Non-pigmented ciliary epithelial cell (primary cell): ENCODE measurements at places on chromosomes 5 and 9.

GRCh38 chr9:80158131-80158530 is 586.4 kb downstream of the TLE4 start:
- DNase-seq: no peak

- DNase-seq: no peak
Measured at GRCh38 chr5:103259705-103260355, 1.3 kb downstream of the MACIR start.

DNA sequence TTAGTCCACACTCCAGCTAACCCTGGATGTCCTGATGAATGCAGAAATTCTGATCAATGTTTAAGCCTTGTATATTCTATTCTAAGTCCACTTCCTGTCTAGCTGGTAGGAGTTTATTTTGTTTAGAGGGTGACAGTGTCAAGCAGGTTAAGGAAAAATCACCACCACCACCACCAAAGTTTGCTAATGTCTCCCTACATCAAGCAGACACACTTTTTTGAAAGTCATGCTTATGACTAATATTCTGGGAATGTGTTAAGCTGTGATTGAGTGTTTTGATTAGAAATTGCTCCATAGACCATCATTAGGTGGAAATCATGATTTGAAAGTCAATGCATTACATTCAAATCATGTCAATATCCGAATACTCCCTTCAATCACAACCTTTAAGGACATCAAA is 1530.1 kb downstream of the MAT2B start:
- no peak for DNase-seq

DNA sequence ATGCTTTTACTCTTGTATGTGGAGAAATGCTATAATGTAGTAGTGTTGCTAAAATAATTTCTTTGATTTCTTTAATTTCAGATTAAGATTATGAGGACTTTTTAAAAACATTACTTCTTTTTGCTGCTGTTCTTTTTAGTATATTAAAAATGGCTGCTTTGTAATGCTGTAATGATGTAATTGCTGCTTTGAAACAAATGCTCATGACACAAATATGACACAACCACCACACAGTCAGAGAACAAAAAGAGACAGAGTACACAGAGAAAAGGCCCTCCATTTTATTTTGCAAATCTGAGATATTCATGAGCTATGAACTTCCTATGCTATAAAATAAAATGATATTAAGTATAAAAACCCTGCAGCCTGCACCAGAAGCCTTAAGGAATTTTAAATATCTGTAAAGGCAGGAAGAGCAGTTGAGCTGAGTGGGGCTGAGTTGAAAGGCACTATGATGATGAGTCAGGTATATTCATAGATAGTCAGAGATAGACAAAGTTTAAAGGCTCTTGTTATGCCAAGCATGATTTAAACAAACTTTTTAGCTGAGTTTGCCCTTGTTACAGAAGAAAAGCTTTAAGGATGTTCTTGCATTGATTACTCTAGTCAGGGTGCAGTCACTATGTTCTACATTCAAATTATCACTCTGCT is 5.1 kb upstream of the POU5F2 start:
- peak; percentile 18 for DNase-seq

DNA sequence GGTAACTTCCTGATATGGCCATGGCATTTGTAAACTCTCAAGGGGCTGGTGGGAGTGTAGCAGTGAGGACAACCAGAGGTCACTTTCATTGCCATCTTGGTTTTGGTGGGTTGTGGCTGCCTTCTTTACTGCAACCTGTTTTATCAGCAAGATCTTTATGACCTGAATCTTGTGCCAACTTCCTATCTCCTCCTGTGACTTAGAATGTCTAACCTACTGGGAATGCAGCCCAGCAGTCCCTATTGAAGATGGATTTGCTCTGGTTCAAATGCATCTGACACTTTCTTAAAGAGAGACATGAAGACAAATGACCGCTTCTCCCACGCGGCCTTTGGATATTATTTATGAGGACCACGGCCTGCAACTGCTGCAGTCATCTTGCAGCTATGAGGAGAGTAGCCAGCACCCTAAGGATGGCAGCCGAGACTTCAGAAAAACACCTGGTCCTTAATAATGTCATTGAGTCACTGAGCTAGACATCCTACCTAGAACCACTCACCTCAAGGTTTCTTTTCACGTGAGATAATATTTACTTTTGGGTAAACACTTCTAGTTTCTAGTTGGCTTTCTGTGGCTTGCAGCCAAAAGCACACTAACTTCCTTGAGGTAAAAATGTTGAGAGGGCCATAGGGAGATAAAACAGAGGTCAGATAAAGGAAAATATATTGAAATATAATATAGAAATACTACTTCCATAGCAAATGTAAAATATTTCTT is 28.2 kb downstream of the CETN3 start:
- no peak for DNase-seq

GRCh38 chr5:139116100-139116655 is 82.0 kb downstream of the SIL1 start:
- DNase-seq: no peak

DNA sequence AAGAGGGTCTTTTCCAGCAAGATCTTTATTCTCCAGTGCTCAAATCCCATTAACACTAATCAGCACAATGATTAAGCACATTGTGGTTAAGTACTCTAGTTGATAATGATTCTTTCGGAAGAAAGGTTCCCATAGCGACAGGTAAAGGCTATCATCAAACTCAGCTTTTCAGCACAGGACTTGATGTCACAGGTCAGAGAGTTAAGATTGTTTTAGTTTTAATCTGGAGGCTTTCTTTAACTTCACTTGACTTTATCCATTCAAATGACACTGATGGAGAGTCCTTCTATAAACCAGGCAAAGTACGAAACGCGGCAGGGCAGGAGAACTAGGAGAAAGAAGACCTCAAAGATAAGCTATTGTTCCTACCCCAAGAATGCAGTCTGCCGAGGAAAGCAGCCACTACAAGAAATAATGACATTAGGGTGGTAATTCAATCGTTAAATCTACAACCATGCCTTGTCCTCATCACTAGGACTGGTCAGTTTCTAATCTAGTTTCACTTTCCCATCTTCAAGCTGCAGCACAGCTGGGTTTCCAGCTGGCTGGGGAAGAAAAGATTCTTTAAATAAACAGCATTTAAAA is 4.6 kb downstream of the NRG2 start:
- peak; percentile 18 for DNase-seq
